ENCODE measurements at places on chromosomes 16 and 17.

DNA sequence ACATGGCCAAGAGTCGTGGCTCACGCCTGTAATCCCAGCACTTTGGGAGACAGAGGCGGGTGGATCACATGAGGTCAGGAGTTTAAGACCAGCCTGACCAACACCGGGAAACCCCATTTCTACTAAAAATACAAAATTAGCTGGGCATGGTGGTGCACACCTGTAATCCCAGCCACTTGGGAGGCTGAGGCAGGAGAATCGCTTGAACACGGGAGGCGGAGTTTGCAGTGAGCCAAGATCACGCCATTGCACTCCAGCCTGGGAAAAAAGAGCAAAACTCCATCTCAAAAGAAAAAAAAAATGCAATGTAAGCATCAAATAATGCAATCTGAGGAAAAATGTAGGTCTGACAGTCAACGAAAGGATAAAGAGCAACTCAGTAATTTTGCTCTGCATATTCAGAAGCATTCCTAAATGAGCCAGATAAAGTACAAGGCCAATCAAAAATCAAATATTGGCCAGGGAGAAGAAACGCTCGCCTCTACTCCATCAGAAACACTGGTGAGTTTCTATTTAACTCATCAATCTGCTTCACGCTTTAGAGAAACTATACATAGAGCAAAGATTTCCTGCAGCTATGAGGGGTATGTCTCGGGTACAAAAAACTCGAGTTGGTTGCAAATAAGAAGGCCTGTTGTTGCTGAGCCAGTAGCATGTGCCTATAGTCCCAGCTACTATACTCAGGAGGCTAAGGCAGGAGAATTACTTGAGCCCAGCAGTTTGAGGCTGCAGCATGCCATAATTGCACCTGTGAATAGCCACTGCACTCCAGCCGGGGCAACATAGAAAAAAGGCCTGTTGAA is 3.7 kb downstream of the TXNDC11 start:
- DNase-seq, result no peak

DNA sequence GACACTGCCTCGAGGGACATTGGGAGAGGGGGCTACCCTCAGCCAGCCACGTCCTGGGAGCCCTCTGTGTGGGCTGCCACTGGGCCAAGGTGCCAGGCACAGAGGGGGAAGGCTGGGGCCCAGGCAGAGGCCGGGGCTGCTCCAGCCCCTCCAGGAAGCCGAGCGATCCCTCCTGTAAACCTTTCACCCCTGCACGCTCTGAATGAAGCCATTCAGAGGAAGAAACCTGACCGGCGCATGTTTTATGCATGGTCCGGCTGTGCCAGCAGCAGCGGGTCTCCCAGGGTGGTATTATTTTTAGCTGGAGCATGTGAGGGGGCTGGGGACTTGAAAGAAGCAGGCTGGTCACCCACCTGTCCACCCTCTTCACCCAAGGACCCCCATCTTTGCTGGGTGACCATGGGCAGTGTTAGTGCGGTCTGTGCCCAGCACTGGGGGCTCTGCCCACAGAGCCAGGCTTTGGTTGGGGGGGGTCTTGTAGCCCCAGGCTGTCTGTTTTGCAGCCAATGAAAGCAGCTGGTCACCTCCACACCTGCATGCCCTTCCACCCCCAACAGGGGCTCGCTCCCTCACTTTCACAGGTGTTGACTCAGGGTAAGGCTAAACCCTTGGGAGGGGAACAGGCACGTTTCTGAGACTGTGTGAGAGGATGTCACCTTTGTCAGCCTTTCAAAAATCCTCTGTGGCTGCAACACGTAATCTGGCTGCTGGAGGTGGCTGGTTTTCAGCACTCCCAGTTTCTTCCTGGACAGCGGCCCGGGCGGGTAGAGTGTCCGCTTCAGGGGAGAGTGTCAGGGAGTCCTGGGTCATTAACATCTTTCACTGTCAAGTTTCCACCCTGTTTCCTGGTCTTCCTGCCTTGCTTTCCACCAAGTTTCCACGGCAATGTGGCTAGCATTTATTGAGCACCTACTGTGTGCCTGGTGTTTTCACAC is 77.1 kb upstream of the BRD7 start:
- DNase-seq, result no peak

DNA sequence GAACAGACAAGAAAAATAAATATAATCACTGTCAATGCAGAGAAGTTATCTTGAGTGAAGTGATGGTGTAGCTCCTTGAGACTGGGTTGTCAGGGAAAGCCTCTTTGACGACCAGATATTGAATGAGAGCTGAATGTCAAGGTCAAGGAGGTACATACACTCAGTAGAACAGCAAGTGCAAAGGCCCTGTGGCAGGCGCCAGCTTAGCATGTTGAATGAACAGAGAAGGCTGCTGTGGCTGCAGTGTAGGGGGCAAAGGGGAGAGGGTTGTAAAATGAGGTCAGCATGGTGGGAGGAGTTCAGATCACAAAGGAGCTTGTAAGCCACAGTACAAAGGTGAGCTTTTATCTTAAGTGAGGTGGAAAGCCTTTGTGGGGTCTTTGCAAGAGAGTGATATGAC is 111.5 kb downstream of the ZFHX3 start:
- DNase-seq, result no peak

GRCh38 chr17:20926532-20926931 is 116.3 kb downstream of the USP22 start:
- DNase-seq, result no peak

- DNase-seq, result no peak
These were observed 168.9 kb downstream of the SHISA9 start for GRCh38 chr16:13070268-13070667.

GRCh38 chr16:12288537-12289174 is 312.1 kb downstream of the SNX29 start:
- DNase-seq, result no peak

DNA sequence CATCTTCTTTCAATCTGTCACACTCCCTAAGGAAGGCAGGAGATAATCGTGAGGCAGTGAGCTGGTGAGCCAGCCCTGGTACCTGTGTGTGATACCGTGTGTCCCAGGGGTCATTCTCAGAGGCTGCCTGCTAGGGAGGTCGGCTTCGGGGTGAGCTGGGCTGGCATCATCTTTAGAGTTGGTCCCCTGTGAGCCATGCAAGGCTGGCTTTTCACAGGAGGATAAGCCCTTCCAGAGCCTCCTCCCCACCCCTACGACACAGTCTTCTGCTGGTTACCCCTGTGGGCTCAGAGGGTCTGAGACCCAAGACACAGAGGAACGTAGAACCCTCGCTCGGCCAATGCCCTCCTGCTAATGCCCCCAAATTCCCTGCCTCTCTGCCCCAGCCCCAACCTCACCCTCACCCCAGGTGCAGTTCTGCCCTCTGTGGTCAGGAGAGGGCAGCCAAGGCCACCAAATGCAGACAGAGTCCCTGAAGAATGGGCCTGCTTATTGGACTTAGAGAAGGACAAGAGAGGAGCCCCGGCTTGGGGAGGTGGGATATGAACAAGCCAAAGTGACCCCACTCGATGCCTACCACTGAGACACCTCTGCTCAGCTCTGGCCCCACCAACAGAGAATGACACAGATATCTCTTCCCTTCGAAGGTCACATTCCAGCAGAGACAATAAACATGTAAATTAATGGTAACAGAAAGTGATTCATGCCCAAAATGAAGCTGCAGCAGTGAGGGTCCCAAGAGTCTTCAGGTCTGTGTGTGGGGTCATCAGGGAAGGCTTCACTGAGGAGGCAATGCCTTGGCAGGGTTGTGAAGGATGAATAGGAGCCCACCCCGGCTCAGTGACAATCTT is 80.8 kb upstream of the CCL1 start:
- no peak for DNase-seq

DNA sequence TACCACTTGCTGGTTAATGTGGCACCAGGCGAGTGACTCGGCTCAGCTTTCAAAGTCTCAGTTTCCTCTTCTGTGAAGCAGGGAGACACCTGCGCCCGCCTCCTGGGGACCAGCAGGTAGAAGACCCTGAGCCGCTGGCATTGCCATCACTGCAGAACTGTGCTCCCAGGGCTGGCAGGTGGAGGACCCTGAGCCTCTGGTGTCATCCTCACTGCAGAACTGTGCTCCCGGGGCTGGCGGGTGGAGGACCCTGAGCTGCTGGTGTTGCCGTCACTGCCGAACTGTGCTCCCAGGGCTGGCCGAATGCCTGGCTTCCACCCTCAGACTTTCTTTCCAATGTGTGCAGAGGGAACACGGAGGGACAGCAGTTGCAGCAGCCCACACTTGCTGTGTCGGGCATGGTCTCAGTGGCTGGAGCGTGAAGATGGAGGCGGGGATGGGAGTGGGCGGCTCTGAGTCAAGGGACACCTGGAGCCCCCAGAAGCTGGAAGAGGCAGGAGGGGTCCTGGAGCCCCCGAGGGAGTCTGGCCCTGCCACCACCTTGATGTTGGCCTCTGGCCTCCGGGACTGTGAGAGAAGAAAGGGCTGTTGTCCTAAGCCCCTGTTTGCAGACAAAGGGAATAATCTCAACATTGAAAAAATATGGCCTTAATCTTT is 75.8 kb upstream of the METTL9 start:
- no peak for DNase-seq

- peak; percentile 43 for DNase-seq
These were observed 426.7 kb upstream of the MAF start for GRCh38 chr16:80027007-80027965.

GRCh38 chr17:72071330-72071729 is 49.5 kb upstream of the SOX9 start:
- no peak for DNase-seq

DNA sequence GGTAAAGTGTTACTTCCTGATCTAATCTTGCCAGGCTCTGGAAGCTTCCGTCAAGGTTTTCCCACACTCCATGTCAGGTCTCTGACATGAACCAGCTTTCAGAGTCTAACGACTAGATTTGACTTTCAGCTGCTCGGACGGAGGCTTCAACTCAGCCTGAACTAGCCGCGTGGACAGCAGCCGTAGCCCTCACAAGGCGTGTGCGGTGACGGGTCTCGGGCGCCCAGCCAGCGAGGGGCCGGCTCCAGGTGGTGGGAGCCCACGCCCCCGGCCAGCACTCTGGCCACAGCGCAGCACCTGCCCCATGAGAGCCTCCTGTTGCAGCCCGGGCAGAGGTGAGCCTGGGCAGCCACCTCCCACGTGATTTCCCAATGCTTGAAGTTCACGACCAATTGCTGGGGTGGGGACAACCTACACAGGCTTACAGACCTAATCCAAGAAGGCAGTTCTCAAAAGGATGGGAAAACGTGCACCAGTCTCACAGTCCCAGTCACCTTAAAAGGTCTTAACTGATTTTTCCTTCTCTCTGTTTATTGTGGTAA is 45.5 kb downstream of the TBC1D16 start:
- DNase-seq, result no peak

DNA sequence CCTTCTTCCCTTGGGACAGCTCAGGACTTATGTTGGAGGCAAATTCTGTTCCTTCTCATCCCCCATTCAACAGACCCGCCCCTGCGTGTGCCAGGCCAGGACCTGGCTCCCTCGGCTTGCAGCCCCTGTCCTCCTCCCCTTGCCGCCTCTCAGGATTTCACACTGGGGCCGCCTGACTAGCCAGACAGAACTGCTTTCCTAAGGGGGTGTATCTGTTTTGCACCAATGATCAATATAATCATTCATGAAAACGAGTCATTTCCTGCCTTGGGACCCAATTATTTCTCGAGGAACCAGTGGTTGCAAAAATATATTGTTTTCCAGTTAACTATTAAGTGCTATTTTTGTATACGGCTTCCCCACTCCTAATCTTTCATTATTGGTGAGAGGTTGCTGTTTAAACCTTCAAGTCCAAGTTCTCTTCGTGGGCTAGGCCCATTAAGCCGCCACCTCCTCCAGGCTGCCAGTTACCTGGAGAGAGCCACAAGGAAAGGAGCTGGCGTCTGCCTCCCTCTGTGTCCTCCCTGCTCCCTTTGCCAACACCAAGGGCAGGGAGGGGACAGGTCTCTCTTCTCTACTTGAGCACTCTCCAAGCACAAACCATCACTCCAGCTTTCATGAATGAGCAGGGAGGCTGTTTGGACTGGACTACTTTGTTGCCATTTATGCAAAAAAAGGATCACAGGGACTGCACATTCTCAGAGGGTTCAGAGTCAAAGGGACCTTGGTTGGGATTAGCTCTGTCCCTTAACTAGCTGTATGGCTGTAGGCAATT is 8.9 kb downstream of the DCAKD start:
- DNase-seq, result no peak

GRCh38 chr17:58541249-58541648 is 26.8 kb upstream of the MTMR4 start:
- DNase-seq, result no peak

GRCh38 chr17:39062846-39063680 is 88.4 kb downstream of the PLXDC1 start:
- no peak for DNase-seq

- no peak for DNase-seq
These were observed 1.7 kb upstream of the LMF1 start for GRCh38 chr16:972316-973002.

DNA sequence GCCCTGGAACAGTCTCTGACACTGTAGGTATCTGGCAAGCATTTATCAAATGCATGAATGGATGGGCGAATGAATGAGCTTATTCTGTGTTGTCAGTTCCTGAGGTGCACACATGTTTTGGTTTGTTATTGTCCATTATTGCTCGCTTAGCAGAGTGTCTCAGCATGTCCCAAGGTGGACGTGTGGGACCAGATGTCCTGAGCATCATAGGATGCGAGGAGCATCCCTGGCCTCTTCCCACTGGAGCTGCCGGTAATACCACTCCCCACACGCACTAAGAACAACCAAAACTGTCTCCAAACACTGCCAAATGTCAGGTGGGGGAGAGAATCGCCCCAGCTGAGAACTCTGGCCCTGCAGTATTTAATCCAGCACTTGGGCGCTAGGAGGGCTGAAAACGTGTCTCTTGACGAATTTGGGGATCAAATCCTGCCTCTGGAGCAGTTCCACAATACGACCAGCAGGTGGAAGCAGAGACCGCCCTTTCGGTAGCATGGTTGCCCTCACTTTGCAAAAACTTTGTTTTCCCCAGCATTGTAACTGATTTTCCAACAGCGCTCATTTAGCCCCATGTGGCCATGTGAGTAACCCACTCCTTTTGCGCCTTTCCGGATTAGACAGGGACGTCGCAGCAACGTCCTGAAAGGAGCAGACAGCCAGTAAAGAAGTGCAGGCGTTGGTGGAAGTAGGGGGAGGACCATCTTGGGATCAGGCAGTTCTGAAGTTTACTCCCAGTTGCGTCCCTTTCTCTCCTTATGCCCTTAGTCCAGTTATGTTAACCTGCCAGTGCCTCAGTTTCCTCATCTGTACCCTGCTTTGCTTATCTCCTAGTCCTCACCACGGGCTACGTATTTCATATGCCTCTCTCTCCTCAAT is 22.7 kb downstream of the TMEM114 start:
- DNase-seq, result peak; percentile 55

DNA sequence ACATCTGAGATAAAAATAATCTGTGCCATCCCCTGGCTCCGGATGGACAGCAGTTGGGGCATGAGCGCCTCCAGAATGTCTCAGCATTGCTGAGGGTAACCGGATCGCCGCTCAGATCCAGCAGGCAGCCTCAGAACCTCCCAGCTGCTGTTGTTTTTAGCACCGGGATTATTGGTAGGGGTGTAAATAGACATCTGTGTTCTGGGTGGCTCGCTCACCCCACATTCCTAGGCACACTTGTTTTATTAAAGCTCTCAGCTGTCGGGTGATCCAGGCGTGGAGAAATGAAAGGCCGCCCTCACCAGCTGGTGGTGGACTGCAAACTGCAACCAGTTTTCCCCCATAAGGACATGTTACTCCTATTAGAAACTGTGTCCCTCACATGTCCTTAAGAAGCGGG is 32.1 kb downstream of the MYH3 start:
- DNase-seq, result no peak

GRCh38 chr16:55056585-55057401 is 126.1 kb downstream of the IRX5 start:
- no peak for DNase-seq
